NCI-H226 (cell line): ENCODE measurements at places on chromosomes 7 and 10.

DNA sequence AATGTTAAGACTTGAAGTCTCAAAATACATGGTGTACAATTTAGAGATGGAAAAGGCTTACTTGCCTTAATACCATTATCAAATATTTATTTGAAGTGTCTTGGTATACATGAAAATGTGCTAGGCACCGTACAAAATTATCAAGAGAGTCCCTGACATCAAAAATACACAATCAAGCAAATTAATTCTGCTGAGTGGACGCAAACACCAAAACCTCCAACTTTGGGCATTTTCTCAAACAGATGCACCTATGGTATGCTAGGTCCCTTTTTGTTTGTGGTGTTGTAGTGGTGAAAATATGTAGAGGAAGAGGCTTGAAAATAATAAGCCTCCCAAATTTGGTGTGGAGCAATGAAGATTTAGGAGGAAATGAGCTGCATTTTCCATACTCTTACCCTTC is 24.8 kb downstream of the ZNF800 start:
- no peak for DNase-seq

- DNase-seq, result no peak
These were observed 24.4 kb upstream of the ELN start for GRCh38 chr7:74003621-74004020.

DNA sequence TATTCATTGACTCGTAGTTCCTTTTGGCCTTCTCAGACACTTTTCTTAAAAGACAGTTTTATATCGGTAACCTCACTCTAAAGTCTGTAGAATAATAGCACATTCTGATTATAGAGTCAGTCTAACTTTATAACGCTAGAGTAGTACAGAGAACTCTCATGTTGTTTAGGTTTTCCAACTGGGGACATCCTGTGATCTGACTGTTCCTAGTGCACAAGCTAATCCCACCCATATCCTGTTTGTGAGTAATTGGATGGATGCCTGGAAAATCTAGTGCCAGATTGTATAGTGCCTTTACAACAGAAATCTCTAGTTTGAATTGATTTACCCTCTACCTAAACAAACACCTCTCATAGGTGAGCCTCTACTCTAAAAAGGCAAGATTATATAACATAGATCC is 107.4 kb downstream of the ZEB1 start:
- DNase-seq, result peak; percentile 79

GRCh38 chr7:129783584-129783919 is 169.2 kb downstream of the UBE2H start:
- DNase-seq, result no peak

GRCh38 chr7:159056737-159057136 is 87.9 kb downstream of the VIPR2 start:
- DNase-seq, result no peak

- DNase-seq, result no peak
These were observed 43.8 kb downstream of the ADAMTS14 start for GRCh38 chr10:70715853-70716795.

GRCh38 chr7:40327873-40328272 is 193.1 kb downstream of the SUGCT start:
- DNase-seq, result no peak

DNA sequence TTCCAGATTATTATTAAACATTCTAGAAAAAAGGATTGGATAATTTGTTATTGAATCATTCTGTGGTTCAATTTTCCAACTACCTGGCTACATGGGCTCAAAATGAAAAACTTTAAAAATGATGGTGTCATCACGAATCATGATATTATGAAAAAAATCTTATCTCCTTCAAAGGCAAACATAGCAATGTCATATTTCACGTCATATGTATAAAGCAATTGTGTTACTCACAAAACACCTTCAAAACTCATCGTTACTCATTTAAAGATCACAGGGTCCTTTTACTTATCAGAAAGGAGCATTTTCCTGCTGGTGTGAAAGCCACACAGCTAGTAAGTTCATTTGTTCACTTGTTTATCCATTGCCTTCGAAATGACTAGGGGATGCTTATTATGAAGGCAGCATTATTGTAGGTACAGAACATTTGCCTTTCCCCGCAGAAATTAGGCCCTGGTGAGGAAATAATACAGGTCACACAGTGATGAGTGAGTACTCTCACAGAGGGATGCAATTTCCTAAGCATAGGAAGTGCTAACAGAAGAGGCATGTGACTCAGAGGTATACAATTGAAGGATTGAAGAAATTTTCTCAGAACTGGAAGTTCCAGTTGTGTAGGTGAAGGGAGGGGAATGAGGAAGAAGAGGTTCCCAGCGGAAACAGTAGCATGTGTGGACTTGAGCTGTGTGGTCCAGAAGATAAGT is 478.7 kb downstream of the INHBA start:
- peak; percentile 77 for DNase-seq

DNA sequence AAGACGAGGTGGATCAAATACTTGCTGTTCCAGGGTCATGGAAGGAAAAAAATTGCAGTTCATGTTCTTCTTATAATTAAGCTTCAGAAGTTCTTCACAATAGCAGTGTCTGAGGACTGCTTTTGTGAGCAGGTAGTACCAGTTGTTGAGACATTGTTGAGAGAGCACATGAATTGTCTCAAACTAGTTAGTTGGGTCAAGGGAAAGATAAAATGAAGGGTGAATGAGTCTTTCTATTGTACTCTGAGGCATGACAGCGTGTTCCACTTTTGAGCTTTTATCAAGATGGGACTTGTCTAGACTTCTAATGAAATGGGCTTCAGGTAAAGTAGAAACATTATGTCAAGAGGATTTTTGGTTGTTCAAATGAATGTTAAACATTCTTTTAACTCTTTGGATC is 26.0 kb downstream of the KAT6B start:
- no peak for DNase-seq

DNA sequence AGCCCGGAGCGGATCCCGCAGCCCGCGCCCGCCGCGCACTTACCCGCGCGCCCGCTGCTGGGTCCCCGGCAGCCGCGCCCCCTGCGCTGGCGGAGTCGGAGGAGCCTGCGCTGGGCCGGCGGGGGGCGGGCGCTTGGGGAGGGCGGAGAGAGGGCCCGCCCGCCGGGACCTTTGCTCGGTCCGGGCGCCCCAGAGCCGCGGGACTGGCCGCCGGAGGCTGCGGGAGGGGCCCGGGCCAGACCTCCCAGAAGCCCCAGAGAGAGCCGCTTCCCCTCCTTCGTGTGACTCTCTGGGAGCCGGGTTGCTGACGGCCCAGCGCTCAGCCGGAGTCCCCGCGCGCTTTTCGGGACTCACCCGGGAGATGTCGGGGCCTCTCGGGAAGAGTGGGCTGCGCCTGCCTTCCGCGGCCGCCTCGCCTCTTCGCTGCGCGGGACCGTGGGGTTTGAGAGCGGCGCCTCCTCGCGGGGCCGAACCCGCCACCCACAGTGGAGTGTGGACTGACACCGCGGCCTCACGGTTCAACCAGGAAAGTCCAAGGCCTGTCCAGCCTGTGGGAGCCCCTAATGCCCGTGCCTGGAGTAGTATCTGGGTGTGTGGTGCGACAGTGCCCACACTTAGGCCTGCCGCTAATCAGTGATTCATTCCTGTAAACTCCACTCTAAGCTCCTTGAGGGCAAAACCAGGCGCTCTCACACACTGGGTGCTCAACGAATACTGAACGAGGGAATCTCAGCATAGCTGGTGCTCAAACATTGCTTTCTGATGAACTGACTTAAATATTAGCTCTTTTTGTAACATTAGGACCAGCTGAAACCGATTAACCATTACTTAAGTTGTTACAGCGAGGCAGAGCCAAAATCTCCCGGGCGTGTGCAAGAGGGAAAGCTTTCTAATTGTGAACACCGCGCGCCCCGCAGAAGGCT is at the start of gene GSDME:
TSS of gene GSDME (minus strand) at position 112 of the 923 bp plus-strand sequence. CDS start 7,690 bp downstream, outside the sequence.
- peak; percentile 95 for DNase-seq

DNA sequence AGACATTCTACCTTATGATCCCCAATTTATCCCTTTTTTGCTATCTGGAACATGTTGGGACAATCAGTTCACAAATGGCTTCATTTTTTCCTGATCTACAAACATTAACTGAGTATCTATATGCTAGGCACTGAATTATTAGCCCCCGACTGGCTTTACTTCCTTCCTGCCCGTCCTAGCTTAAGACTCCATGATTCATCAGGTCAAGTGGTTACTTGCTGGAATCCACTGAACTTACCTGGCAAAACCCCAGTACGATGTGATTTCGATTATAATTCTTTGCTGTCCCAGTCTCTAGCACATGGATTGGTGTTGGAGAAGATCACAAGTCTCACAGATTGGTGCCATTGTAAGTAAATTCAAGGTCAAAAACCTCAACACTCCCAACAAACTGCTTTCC is 77.1 kb downstream of the ORC5 start:
- no peak for DNase-seq

- DNase-seq, result no peak
These were observed 19.0 kb downstream of the MDH2 start for GRCh38 chr7:76066716-76067503.

DNA sequence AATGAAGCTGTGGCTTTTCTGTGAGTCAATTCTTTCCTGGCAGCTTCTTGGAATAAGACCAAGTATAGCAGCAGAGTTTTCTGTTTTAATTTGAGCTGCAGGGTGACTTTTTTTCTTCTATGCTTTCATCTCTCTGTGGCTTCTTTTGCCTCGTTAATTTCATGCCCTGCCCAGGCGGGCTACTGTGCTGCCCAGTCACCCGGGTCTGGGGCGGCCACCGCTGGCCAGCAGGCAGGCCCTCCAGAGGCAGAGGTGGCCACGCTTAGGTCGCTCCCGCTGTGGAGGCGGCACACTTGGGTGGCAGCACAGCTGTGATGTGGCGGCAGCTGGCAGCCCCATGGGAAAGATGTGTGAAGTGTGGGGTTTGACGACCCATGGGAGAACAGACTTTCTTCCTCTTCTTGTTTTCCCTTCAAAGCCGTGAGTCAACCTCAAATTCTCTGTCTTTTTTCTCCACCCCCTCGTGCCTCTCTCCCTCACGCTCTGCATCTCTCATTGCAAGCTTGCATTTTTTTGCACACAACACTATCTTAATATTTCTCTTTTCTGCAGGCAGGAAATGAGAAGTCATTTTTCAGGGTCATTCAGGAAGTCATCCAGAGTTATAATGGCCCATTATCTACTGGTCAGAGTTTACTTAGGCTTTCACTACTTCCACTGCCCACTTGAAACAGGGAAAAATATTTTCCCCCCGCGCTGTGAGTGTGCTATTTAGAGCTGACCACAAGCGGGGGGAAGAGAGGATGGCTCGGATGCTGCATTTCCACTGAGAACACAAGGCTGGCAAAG is 67.8 kb downstream of the EGFR start:
- DNase-seq, result peak; percentile 83

- DNase-seq, result peak; percentile 54
These were observed 13.2 kb downstream of the PCLO start for GRCh38 chr7:83149466-83149865.

DNA sequence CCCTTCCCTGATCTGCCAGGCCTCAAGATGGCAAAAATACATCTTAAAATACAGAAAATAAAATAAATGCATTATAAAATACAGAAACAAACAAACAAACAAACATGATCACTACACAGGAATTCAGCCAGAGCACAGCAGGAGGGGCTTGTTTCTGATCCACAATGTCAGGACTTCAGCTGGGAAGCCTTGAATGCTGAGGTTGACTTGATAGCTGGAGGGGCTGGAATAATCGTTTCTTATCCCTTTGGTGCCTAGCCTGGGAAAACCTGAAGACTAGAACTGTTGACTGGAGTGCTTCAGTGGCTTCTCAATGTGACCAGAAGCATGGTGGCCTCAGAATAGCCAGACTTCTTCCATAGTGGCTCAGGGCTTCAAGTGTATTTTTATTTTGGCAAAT is 9.2 kb upstream of the MARVELD1 start:
- DNase-seq, result no peak

- DNase-seq, result no peak
These were observed 876 bp upstream of the PIK3AP1 start for GRCh38 chr10:96721207-96721572.

- no peak for DNase-seq
These were observed 496.3 kb upstream of the KLF6 start for GRCh38 chr10:4281190-4281825.

GRCh38 chr10:93671042-93671441 is 31.4 kb downstream of the FRA10AC1 start:
- DNase-seq, result no peak

- no peak for DNase-seq
These were observed 493.5 kb upstream of the GALNT17 start for GRCh38 chr7:70638158-70639107.

DNA sequence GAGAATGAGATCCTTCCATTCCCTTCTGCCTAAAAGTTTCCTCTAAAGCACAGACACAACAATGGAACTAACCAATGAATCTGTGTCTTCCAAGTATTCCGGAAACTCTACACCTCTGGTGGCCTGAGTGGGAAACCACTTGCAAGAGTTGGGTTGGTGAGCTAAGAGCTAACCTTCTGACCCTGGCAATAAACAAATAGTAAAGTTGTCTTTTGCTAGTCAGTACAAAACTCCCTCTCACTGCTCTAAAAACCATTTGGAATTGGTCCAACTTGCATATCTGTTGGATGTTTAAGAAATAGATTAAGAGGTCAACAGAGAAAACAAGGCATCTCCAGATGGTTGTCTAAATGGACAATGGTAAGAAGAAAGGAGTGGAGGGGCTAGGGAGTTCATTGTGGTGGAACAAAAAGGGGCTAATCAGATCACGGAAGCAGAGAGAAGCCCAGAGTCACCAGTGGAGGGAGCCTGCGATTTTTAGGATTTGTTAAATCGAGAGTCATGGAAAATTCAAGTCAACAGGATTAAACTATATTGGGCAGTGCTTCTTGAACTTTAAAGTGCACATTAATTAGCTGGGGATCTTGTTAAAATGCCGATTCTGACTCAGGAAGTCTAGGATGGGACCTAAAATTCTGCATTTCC is 192.3 kb downstream of the EVX1 start:
- DNase-seq, result peak; percentile 22

GRCh38 chr10:97608991-97609561 is 19.6 kb downstream of the C10orf62 start:
- DNase-seq, result no peak

GRCh38 chr7:77684030-77684429 is 12.2 kb upstream of the RSBN1L start:
- peak; percentile 91 for DNase-seq

GRCh38 chr7:25781704-25782103 is 370.3 kb upstream of the NFE2L3 start:
- DNase-seq, result no peak

- DNase-seq, result peak; percentile 30
These were observed 13.0 kb upstream of the TES start for GRCh38 chr7:116197360-116197759.

DNA sequence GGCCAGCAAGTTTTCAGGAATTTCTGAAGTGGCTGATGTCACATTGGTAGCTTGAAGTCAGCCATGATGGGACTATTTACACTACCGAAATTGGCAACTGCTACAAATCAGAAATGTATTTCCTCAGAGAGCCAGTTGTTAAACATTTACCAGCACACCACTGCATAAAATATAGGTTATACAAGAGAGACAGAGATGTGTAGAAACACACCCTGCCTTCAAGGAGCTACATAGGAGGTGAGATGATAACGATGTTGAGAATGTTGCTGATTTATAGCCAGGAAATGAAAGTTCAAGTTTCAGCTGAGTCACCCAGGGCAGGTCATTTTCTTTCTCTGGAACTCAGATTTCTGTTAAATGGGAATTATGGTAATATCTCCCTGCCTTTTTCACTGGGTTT is 46.0 kb upstream of the TCF7L2 start:
- DNase-seq, result peak; percentile 53

GRCh38 chr10:124403548-124403947 is 15.2 kb downstream of the OAT start:
- DNase-seq, result peak; percentile 73
